AG09309 (cell line): ENCODE measurements at places on chromosomes 7 and 10.

GRCh38 chr10:79487296-79488194, 24.8 kb upstream of the EIF5AL1 start:
- DNase-seq: no peak

DNA sequence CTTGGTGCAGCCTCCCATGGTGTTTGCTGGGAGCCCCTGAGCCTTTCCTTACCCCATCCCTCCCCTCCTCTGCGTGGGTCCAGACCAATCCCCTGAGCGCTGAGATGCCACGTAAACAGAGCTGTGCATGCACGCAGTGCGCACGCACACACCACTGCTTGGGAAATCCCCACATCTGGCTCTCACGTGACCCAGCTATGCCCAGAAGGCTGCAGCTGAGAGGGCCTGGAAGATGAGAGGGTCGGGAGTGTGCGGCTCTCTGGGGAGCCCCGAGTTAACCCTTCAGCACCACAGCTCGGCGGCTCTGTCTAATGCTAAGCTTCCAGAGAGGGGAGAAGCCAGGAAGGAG, 177.2 kb downstream of the SH3PXD2A start:
- DNase-seq: peak; percentile 98

DNA sequence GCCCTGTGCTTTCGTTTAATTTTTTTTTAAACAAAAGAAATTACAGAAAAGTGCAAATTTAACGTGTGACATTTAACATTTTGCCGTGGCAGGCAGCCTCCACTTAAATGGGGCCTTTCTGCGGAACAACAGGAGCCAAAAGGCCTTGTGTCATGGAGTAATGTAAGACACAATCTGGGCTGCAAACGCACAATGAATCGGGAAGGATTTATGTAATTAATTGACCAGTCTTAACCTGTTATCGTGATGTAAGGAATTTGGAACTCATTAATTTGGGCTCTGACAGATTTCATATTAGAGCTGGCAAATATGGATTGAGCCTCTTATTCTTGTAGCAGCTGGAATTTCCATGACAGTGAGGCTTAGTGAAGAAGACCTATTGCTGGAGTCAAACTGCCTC, 86.4 kb downstream of the SNX10 start:
- no peak for DNase-seq

GRCh38 chr7:40147371-40148246, 12.8 kb downstream of the SUGCT start:
- DNase-seq: peak; percentile 38
